HuH-7.5 (cell line): ENCODE measurements at places on chromosomes 16 and 17.

GRCh38 chr16:12573730-12574383 is 229.8 kb downstream of the CPPED1 start:
- peak; percentile 81 for DNase-seq

DNA sequence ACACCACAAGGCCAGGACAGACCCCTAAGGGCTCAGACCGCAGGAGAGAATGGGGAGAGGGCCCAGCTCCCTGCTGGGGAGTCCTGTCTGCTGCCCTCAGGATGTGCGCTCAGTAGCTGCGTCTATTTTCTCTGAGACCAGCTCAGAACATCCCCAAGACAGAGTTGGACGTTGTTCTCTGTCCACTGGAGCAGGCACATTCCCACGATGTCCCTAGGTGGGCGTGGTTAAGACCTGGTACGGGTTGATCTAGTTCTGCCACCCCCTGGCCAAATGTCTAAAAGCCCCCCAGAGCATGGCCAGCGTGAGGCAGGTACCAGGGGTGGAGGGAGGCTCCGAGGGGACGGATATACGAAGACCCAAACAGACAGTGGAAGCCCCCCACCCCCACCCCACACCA is 842 bp upstream of the CALB2 start:
- no peak for DNase-seq

- no peak for DNase-seq
Measured at GRCh38 chr16:84507011-84507982, 2.8 kb upstream of the MEAK7 start.

GRCh38 chr17:9241774-9242496 is 220.6 kb downstream of the NTN1 start:
- no peak for DNase-seq

DNA sequence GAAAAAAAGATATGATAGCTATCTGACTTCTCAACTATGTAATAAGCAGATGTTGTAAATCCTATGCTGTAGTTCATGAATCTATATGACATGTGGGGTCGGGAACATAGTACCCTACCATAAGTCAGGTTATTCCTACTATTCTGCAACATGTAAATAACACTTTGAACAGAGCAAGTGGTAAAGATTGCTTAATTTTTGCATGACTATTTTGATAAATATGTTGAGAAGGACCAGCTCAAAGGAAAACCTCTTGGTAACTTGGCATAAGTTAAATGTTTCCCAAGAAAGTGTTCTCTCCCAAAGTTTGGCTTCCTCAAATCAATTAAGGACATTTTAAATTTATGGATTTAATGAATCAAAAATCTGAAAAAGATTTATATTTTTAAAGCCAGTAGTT is 62.1 kb downstream of the ABHD15 start:
- no peak for DNase-seq

GRCh38 chr16:1333149-1333812 is at the start of gene BAIAP3:
TSS of gene BAIAP3 (plus strand) at chr16:1333645. CDS start at chr16:1338550, 4,905 bp downstream.
- DNase-seq: no peak

DNA sequence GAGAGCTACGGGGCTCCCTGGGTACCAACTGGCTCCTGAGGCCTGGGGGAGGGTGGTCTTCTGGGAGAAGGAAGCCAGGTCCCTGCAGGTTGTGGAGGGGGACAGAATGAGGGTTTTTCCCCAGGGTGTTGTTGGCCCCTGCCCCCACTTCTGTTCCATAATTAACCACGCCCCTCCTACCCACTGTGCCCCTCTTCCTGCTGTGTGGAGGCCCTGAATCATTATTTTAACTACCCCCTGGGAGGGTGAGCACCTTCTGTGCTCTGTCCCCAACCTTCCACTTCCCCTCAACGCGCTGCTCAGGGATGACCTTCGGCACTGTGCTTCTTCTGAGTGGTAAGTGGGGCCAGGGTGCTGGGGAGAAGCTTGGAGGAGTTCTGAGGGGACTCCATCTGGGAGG is at the start of gene ITGAD:
TSS of gene ITGAD (plus strand) at position 280 of the 400 bp plus-strand sequence. CDS start at position 306, 26 bp downstream.
- DNase-seq: no peak

DNA sequence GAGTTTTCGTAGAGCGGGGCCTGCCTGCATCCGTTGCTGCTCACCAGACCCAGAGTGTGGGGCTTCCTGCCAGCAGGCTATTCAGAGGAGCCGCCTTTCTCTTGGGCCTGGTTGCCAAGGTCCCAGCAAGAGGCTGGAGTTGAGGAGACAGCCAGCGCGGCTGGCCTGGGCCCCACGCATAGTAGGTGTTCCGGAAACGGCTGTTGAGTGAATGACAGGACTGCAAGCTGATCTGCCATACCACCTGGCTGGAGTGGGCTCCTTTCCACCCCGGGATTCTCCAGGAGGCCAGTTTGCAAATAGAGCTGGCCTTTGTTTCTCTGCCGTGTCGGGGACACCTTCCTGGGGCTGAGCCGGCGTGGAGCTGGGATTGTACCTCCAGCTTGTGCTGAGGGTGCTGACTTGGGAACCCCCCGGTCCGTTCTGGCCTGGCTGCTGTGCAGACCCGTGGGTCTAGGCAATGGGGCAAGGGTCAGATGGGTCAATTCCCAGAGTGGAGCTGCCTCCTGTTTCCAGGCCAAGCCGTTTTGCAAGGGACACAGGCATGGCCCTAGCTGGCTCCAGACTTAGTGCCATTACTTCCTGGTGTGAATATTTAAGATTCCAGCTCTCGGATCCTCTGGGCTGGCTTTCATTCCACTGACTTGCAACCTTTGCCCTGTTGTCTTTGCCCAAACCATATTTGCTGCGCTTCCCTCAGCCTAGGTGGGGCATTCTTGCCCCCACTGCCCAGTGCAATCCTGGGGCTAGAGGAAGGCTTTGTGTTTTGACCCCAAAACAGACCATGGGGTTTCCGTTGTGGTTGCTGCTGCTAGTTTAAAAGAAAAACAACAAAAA is 68.8 kb downstream of the CMIP start:
- DNase-seq: peak; percentile 80

- no peak for DNase-seq
Measured at GRCh38 chr17:82229698-82230608, 1.1 kb downstream of the SLC16A3 start.

DNA sequence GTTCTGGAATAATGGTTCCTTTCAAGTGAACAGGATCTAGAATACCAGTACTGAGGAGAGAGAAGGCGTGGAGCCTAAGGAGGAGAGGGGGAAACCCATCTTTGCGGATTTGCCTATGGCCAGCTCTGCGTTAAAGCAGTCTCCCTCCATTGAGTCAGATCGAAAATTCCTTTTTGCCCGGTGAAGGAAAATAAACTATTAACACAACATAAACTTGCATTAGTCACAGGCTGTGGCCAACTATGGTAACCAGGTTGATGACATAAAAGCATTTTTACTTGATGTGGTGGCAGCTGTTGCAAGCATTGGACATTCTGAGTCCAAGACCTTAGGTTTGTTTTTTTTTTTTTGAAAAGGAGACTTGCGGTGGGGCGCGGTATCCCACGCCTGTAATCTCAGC is 8.9 kb downstream of the LDAF1 start:
- DNase-seq: no peak

DNA sequence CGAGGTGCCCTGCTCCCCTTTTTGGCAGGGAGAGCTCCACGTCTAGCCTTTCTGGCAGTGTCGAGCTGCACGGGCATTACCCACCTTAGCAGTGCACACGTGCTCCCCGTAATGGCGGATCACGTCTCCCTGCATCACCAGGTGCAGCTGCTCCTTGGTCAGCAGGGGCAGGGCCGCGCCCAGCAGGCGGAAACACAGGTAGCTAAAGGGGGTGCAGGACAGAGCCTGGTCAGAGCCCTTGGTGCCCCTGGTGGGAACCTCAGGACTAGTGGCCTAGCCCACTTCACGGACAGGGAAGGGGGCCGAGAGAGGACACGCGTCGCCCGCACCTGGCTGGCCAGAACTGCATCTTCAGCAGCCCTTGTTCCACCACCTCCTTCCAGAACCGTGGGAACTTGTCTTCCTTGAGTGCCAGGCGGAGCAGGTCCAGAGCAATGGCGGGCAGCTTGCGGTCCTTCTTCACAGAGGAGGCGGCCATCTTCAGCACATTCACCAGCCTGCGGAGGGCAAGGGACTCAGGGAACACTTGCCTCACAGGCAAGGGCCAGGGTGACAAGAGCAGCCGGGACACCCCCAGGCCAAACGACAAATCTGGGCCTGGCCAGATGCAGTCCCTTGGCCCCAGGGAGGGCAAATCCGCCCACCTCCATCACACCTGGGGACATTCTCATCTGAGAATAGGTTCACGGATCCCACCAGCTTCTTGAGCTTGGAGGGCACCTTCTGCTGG is 3.2 kb downstream of the MYBBP1A start:
- DNase-seq: no peak

- peak; percentile 47 for DNase-seq
Measured at GRCh38 chr16:74480150-74481029, 59.1 kb upstream of the CLEC18B start.

- no peak for DNase-seq
Measured at GRCh38 chr17:64783031-64783461, 120.9 kb upstream of the SMURF2 start.

DNA sequence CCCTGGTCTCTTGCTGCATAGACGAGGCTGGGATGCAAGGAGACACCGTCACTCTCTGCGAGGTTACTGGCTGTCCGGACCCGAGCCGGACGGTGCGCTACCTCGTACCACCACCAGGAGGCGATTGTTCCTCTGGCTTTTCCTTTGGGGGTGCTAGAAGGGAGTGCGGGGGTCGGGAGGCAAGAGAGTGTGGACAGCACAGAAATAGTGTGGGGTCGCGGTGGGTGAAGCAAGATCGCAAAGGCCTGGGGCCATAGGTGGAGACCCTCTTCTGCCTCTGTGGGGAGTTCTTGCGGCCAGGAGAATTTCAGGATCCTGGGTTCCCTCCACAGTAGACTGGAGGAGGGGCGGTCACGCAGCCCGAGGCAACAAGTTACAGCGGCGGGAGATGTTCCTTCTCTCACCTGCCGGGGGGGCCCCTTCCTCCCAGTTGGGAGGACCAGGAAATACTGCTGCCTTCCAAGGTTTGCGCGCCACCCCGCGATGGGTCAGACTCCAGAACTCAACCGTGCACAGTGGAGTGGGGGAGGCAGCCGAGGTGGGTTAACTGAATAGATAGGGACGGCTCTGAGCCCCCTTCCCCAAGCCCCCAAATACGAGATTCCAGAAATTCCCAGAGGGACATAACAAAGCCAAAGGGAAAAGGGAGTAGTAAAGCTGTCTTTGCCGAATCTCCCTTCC is 6.9 kb downstream of the PHOSPHO1 start:
- DNase-seq: peak; percentile 88

DNA sequence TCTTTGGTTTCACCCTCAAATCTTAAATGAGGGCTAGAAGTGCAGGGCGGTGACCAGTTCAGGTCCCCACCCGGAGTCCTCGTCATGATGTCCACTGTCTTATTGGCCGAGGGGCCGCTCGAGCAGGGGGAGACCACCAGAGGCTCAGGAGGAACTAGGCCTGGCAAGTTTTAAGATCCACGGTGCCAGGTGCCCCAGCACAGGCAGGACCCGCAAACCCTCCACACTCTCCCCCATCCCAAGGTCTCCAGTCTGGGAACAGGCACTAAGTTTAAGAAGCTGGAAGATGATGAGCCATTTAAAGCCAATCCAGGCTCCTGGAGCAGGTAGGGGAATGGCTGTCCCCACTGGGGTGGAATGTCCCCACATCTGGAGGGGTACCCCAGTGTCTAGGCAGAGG is 4.1 kb downstream of the DLX3 start:
- no peak for DNase-seq

DNA sequence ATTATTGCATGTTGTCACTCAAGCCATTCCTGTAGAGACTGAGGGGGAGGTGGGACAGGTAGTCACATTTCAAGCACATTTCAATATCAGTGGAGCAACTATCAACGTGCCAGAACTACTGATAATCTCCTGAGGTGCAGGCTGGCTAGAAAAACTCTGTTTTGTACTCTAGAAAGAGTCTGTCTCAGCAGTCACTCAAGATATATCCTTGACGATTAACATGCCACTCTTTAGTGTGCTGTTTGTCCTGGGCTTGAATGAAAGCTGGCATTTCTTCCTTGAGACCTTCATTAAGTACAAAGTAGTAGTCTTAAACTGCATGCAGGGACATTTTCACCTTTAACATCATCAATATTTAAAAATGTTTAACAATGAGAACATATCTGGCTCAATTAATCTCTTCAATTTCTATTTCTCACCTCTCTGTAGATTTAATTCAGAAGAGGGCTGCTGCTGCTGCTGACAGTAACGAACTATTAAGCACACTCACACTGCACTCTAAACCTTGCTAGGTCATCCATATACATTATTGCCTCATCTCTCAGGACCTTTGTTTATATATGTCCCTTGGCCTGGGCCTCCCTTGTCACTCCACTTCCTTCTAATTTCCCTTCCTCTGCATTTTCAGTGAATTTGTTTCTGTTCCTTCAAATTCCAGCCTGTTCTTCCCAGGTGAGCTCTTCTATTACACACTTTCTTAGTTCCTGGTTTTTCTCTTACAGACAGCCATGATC is 412.0 kb downstream of the HAPSTR1 start:
- DNase-seq: no peak

GRCh38 chr17:18020971-18021370 is 18.0 kb downstream of the ATPAF2 start:
- DNase-seq: no peak

- no peak for DNase-seq
Measured at GRCh38 chr16:46927273-46927672, 43.1 kb downstream of the GPT2 start.

DNA sequence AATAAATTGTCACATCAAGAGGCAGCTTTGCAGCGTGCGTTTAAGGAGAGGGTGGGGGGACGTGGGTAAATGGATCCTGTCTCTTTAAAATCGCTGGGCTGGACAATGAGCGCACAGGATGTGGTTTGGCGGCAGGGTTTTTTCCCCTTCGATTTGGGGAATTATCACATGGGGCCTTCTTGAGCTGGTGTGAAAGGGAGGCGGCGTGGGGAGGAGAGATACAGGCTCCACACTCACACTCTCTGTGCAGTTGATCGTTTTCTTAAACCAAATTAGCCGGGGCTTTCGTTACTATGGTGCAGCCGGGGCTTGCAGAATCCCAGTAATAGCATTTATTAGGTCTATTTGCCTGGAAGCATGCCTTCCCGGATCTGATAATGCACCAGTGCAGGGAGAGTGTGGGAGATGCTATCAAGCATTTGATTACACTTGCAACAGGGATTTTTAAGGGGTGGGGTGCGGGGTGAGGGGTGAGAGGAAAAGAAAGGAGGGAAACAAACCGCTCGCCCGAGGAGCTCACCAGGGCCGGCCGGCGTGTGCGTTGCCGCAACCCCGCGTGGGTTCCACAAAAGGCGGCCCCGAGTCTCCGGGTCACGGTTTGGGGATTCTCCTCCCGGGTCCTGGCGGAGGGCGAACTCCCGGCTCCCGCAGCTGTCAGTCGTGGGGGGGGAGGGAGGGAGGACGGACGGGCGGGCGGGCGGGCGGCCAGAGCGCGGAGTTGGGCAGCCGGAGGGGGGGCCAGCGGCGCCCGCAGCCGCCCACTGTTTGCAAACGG is 58.8 kb upstream of the GSE1 start:
- DNase-seq: peak; percentile 87

DNA sequence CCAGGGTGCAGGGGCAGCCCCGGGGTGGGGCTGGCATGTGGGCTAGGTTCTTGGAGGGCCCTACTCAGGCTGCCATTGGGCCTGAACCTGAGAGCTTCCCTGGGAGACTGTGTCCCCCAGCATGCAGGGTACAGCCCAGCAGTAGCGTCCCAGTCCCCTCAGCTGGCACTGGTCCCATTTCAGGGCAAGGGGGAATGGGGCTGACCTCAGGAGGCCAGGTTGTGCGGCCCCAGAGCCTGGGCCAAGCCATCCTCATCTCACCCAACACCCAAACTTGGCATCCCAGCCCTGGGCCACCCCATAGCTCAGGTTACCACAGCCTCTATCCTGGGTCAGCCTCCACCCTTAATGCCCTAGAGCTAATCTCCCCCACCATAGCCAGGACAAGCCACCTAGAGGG is 6.3 kb downstream of the PLXDC1 start:
- DNase-seq: no peak

GRCh38 chr17:73371285-73371684 is 59.5 kb upstream of the CDC42EP4 start:
- DNase-seq: no peak
